Activated CD4-positive, alpha-beta T cell treated with anti-CD3 and anti-CD28 coated beads, Interleukin-2, Interleukin-6, amounts not matched to agents 100 ng/mL and 50 ng/mL, durations not matched to agents 16 hours and 8 hours (primary cell): ENCODE measurements at places on chromosomes 13 and 19.

GRCh38 chr13:39035204-39035603, 2.7 kb downstream of the PROSER1 start:
- peak; percentile 10 for DNase-seq

DNA sequence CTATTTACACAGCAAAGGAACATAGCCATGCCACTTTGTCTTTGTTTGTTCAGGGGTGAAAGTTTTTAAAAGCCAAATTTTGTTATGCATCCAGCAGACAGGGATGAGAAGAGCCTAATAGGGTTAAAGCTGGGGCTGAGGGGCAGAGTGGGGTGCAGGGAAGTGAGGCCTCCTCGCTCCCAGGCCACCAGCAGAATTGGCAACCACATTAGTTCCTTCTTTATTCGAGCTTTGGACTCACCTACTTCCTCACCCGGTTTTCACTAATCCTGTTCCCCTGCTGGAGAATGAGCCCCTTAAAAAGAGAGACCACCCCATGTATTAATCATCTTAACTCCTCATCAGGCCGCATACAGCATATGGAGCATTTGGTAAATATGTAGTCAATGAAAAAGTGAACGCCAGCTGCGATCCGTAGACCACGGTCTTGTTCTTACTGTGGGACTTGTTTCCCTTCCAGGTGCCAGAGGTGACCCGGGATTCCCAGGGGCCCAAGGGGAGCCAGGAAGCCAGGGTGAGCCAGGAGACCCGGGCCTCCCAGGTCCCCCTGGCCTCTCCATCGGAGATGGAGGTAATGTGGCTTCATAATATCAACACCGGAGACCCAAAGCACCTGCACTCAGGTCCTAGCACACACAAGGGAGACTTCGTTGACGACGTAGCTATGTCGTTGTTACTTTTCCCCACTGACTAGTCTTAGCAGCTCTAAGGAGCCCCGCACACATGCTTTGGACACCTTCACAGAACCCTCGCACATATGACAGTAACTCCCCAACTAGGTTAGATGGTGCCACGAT, 112.1 kb downstream of the RAB20 start:
- DNase-seq: no peak

DNA sequence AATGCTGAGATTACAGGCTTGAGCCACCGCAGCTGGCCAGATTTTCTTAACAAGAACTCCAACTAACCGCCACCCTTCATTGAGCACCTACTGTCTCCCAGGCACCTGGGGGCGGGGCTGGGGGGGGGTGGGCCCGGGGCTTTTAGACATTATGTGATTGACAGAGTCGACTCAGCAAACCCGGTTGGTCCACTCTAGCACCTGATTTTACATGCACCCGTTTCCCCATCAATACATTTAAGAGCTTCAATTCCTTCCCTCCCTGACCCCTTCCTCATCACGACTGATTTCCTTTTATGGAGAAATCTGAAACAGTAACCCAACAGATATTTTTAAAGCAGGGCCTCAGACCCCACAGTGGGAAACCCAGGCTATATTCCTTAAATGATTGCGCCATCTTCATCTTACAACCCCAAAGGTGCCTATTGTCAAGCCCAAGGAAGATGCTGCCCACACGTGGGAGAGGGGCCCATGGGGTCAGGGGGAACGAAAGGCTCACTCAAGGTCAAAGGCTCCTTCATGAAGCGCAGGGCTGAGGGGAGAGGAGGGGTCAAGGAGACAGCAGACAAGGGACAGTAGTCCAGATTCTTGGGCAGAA, 1.8 kb downstream of the INSR start:
- DNase-seq: no peak

DNA sequence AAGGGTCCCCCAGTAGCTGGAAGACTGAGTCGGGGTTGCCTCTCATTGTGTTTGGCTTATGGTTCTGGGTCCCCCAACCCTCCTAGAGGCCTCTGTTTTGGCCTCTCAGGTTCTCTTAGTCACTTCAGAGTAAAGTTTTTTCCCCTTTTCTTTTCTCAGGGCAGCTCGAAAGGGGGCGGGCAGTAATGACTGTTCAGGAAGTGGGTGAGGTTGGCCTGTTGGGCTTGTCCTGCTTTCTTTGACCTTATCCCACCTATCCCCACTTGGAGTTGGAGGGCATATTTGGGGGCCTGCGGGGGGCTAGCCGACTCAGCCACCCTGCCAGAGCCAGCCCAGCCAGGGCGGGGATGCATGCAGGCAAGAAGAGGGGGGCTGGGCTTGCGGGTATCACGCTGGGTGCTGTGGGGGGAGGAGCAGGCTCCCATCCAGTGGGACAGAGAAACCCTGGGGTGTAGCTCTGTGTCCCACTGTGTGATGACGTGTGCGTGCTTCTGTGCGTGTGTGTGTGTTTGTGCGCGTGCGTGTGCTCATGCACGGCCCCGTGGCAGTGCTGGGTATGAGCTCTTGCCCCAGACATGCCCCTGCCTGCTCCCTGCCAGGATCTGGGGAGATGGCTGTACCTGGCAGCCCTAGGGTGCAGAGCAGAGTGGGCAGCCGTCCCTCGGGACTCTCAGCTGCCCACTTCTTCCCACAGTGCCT, 1.4 kb downstream of the CIC start:
- DNase-seq: peak; percentile 78

DNA sequence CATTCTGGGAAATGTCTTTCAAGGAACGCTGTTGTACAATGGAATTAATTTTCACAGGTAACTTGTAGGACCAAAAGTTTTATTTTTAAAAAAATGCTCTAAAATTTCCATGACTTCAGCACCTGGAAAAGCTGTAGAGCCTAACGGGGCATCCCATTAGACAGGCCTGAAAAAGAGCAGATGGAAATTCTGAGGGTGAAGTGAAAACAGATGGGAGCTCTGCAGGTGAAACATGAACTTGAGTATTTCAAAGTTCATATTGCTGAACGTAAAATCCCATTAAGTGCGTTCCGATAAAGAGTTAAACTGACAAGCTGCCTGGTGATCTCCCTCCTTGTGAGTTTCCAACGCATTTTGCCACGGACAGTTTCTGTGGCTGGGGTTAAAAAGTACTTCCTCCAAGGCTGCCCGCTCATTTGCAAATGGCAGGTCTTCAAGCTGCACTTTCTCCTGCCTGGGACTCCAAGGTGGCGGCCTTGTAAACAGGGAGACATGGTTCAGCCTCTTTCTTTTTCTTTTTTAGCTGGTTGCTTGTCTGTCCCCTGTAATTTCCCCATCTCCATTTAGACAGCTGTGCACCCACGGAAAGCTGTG, 450.4 kb downstream of the FGF9 start:
- DNase-seq: no peak
